ENCODE measurements at places on chromosomes 2 and 18.

- DNase-seq = no peak
Observed at GRCh38 chr18:6341709-6342108, 73.0 kb downstream of the L3MBTL4 start.

DNA sequence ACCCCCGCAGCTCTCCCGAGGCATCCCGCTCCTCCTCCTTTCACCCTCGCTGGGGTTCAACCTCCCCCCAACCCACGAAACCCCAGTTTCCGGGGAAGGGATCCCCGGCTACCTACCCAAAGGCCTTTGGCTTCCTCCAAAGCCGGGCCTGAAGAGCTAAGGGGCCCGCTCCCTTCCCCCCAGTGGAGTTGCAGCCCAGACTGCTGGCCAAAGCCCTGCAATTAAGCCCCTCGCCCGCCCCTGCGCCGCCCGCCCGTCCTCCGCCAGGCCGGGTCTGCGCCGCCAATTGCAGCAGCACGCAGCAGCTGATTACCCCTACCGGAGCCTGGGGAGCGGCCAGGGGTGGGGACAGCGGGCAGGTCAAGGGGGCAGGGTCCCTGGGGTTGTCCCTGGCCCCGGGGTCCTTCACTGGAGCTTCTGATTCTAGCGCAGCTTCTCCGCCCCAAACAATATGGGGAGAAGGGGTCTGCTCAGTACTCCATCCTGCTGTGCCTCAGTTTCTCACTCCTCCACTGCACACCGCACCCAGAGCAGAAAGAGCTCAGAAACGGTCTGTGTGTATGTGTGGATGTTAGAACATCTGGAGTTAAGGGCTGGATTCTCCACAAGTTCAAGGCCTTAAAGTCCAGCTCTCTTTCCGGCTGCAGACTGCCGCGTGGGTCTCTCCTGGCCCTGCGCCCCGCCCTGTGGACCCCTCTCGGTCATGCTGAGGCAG, 16.9 kb downstream of the WNT10A start:
- no peak for DNase-seq

GRCh38 chr2:47056374-47056773, 98.7 kb downstream of the STPG4 start:
- peak; percentile 43 for DNase-seq

- DNase-seq = peak; percentile 72
Observed at GRCh38 chr2:1605102-1606045, 138.9 kb downstream of the PXDN start.

- DNase-seq = no peak
Observed at GRCh38 chr2:233435436-233436190, 81.3 kb downstream of the DGKD start.

DNA sequence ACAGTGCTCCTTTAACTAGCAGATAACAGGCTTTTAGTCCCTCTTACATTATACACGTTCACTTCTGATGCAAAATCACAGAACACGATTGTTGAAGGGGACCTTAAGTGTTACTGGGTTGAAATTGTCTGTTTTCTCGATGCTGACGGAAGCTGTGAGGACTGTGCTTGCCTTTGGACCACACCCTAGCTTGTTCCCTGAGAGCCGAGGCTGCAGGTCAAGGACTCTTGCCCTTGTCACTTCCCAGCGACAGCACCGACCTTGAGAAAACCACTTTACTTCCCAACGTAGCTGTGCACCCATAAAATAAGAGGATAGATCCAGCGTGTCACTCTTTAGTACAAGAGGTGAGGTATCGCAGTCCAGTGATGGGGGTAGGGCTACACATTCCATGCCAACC, 701.0 kb downstream of the DCDC2C start:
- DNase-seq = no peak

DNA sequence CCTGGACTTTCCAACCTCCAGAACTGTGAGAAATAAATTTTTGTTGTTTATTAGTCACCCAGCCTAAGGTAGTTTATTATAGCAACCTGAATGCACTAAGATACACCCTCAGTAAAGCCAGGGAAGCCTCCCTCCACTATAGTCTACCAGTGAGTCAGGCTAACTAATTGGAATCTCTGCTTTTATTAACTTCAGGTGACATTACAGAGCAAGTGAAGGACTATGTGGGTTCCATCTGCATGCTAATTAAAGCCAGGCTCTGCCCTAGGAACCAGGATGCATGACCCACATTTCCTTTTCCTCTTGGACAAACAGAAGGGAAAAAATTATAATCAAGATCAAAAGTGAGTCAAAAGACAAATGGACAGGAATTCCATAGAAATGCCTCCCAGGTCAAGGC, 56.1 kb downstream of the ZC3H8 start:
- DNase-seq = no peak

DNA sequence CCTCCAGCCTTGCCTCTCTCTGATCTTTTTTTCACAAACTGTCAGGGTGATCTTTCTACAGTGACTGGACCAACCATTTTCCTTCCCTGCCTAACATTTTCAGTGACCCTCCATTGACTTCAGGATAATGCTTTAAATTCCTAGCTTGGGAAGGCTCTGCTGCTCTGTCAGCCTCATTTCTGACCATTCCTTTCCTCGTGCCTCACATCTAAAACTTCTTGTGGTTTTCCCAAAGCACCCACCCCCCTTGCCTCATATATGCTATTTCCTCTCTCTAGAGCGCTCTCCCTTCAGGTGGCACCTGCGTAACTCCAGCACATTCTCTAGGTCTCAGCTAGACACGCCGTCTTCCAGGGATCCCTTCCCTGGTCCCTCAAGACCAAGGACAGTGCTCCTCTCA, 37.2 kb downstream of the DRC1 start:
- DNase-seq = no peak

- no peak for DNase-seq
Observed at GRCh38 chr2:200585730-200586643, at the start of gene AOX1. AOX1 (plus strand) TSS chr2:200586014; CDS start chr2:200586109, 95 bp downstream.
